Naive B cell (primary cell): ENCODE measurements at places on chromosomes 16 and 17. TPM values are rescaled to one million over a fixed set of nuclear protein-coding genes. Genes with fewer than 3 reads are reported as not detected.

GRCh38 chr17:43034894-43035293 lies 9.9 kb downstream of the RND2 start:
- DNase-seq, result no peak
- no peak overlapping the region for H3K4me3 ChIP-seq
- no peaks in the 10 kb centered on the region for H3K36me3 ChIP-seq
- no peak overlapping the region for H3K27ac ChIP-seq
- no peaks in the 10 kb centered on the region for H3K4me1 ChIP-seq

DNA sequence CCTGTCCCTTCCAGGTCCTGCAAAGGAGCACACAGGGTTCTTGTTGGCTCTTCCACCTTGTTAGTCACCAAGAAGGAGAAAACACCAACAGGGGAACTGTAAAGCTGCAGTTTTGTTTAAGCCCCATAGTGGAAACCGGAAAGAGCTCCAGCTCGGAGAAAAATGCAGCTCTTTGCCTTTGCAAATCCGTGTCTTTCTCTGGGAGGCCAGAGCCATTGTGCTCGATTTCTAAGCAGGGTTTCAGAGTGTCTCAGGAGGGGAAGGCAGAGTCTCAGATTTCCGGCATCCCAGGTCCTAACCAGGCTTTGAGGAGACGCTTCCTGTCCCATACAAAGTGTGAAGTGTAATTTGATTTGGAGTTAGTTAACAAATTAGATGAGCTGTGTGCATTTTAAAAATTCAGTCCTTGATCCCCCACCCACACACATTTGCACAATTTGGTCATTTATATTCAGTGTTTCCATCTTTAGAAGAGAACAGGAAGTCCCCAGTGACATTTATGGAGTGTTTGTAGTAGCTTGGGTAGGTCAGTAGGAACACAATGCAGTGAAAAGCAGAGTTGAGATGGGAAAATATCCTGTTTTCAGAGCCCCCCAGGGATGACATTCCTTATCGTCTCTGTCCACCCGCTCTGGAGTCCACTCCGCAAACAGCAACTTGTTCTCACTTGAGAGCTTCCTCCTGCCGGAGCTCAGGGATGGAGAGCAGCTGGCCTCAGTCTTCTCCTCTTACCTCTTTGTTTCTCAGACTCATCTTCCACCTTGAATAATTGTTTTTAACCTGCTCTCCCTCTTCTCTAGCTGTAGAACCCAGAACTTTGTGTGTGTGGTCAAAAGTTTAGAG lies 331.9 kb downstream of the SEC14L1 start:
- peaks cover 27% of the 10 kb centered on the region for H3K36me3 ChIP-seq
- H3K27me3 ChIP-seq, result no peaks in the 10 kb centered on the region
- H3K4me3 ChIP-seq, result peak overlapping the region; percentile 52
- H3K27ac ChIP-seq, result peak overlapping the region; percentile 94
- H3K4me1 ChIP-seq, result peaks cover 99% of the 10 kb centered on the region
- no peak for DNase-seq

Gene OTOA
- not detected for polyA plus RNA-seq

GRCh38 chr17:336110-337021 lies 16.2 kb downstream of the RPH3AL start:
- H3K4me1 ChIP-seq, result peaks cover 6% of the 10 kb centered on the region
- DNase-seq, result no peak
- peaks cover 35% of the 10 kb centered on the region for H3K27me3 ChIP-seq
- H3K27ac ChIP-seq, result peak overlapping the region; percentile 26
- H3K4me3 ChIP-seq, result no peak overlapping the region
- H3K36me3 ChIP-seq, result no peaks in the 10 kb centered on the region

DNA sequence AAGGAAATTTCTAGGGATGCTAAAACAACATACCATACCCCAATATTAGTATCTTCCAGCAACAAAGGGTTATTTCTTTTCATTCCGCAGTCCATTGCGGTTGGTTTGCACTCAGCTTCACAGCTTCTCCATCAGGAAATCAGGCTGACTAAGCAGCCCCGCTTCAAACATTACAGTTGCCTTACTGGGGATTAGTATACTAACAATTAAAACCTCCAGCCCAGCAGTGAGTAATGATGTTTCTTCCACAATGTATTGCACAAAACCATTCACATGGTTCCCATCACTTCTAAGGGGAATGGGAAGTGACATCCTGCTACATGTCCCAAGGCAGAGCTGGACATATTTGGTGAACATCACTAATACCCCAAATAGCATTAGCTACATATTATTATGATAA lies 1384.9 kb downstream of the CDH8 start:
- no peak overlapping the region for H3K27ac ChIP-seq
- H3K4me3 ChIP-seq, result no peak overlapping the region
- DNase-seq, result no peak
- H3K4me1 ChIP-seq, result no peaks in the 10 kb centered on the region
- no peaks in the 10 kb centered on the region for H3K27me3 ChIP-seq
- H3K36me3 ChIP-seq, result no peaks in the 10 kb centered on the region

GRCh38 chr16:48813485-48813884 lies 203.5 kb upstream of the N4BP1 start:
- H3K27me3 ChIP-seq, result peaks cover 42% of the 10 kb centered on the region
- H3K36me3 ChIP-seq, result no peaks in the 10 kb centered on the region
- H3K4me3 ChIP-seq, result no peak overlapping the region
- H3K4me1 ChIP-seq, result no peaks in the 10 kb centered on the region
- DNase-seq, result no peak

DNA sequence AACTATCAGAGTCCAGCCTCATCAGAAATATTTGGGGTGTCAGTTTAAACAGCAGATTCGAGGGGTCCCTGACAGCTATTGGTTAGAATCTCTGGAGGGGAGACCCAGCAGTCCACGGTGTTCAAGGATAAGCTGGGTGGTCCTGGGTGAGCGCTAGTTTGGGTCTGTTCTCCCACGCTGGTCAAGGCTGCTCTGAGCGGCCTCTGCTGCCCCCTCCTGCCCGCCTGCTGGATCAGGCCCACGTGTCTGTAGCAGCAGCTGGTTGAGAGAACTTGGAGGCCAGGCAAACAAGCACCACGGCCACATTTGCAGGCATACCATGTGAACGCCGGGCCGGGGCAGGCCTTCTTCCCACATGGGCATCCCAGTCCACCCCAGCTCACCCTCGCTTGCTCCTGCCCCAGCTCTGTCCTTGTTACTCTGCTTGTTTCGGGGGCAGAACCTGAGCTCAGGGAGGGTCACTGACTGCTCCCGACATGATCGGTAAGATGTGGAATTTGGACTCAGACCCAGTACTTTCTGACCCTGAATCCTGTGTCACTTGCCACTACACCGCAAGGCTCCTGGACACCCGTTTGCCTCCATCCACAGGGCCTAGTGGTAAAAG lies 7.4 kb downstream of the FOXF1 start:
- H3K4me3 ChIP-seq, result no peak overlapping the region
- H3K27me3 ChIP-seq, result peaks cover 75% of the 10 kb centered on the region
- no peaks in the 10 kb centered on the region for H3K36me3 ChIP-seq
- H3K4me1 ChIP-seq, result peaks cover 16% of the 10 kb centered on the region
- no peak for DNase-seq

DNA sequence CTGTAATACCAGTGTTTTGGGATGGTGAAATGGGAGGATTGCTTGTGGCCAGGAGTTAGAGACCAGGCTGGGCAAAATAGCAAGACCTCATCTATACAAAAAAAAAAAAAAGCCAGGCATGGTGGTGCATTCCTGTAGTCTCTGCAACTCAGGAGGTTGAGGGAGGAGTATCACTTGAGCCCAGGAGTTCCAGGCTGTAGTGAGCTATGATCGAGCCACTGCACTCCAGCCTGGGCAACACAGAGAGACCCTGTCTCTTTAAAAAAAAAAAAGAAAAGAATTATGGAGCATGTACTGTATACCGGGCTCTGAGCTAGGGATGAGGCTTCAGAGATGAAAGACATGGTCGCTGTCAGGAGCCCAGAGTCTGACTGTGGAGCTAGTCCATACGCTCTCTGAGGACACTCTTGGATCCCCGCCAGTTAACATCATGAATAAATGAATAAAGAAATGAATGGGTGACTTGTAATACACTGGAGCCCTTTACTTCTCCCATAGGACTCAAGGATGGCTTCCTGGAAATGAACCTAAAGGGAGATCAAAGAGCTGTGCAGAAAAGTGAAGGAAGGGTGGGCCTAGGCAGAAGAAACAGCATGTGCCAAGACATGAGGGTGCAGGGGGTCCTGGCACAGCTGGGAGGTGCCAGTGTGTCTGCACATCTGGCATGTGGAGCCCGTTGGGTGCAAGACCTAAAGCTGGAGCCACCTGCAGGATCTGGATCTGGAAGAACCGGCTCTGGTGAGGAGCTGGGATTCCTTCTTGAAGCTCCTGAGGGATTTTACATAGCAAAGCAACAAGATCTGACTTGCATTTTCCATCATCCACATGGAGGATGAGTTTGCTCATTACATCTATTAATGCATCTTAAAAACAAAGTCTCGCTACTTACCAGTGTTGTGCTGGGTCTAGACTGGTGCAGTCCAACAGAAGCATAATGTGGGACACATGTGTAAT lies 120.4 kb downstream of the IRX3 start:
- H3K4me3 ChIP-seq, result no peak overlapping the region
- no peak overlapping the region for H3K27ac ChIP-seq
- no peaks in the 10 kb centered on the region for H3K36me3 ChIP-seq
- H3K4me1 ChIP-seq, result no peaks in the 10 kb centered on the region
- H3K27me3 ChIP-seq, result peaks cover 9% of the 10 kb centered on the region
- no peak for DNase-seq

DNA sequence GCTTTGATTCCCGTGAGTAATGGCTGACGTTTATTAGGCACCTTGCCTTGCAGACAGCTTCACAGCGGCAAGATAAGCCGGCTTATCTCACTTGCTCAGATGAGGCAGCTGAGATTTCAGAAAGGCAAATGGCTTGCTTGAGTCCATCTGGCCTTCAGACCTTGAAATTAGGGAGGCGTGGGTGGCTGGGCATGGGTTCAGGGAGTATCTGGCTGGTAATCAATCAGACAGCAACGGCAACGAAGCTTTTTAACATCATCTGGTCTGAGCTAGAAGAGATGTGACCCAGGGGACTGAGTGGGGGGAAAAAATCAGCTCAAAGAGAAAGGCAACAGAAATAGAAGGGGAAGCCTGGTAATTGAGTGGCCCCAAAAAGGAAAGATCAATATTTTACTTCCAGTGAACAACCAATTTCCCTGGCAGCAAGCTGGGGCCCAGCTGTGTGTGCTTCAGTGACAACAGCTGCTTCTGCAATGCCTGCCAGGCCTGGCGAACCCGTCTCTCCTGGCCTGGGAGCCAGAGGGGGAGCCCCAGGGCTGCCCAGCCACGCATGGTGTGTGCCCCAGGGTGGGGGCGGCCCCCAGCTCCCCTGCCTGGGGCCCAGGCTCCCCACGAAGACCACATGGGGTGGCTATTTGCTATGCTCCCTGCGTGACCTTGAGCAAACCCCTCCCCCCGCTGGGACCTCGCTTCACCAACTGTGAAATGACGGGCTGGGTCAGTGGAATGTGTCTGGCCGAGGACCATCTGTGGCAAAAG lies 34.0 kb downstream of the RAB11FIP4 start:
- peaks cover 47% of the 10 kb centered on the region for H3K27me3 ChIP-seq
- H3K27ac ChIP-seq, result no peak overlapping the region
- peaks cover 28% of the 10 kb centered on the region for H3K36me3 ChIP-seq
- H3K4me3 ChIP-seq, result no peak overlapping the region
- H3K4me1 ChIP-seq, result no peaks in the 10 kb centered on the region
- no peak for DNase-seq

Gene KIF19
- not detected for polyA plus RNA-seq

Gene TLCD3B
- polyA plus RNA-seq, result not detected

- peak; percentile 98 for DNase-seq
- H3K27me3 ChIP-seq, result no peaks in the 10 kb centered on the region
- peak overlapping the region; percentile 99 for H3K4me3 ChIP-seq
- H3K27ac ChIP-seq, result peak overlapping the region; percentile 100
- H3K36me3 ChIP-seq, result no peaks in the 10 kb centered on the region
These were observed 8.6 kb downstream of the KDM6B start for GRCh38 chr17:7842380-7843256.
